ENCODE measurements at places on chromosomes 7 and 10. TPM values are rescaled to one million over a fixed set of nuclear protein-coding genes. Genes with fewer than 3 reads are reported as not detected.

DNA sequence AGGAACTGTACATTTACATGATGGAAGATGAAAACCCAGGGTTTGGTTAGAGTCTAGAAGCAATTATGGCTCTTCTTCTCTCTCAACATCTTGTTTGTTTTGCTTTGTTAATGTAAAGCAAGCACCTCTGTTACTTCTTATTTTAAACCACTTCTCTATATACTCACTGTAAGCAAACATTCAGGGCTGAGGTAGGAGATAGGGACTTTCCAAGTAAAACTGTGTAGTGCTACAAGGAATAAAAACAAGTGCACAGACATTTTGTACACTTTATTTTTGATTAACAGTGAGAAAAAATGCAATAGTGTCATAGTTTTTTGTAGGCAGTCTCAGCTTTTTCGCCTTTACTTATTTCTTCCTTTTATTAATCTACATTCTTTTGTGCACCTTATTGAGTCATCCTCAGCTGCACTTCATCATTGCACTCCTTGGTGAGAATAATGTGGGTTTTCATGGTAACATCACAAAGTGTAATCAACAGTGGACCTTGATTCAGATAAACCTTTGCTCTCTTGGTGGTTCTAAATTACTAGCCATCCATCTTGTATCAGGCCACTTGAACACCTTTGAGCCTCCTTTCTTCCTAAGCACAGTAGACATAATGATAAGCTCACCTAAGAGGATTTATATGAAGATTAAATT lies 52.9 kb downstream of the ELMO1 start:
- no peak for DNase-seq

DNA sequence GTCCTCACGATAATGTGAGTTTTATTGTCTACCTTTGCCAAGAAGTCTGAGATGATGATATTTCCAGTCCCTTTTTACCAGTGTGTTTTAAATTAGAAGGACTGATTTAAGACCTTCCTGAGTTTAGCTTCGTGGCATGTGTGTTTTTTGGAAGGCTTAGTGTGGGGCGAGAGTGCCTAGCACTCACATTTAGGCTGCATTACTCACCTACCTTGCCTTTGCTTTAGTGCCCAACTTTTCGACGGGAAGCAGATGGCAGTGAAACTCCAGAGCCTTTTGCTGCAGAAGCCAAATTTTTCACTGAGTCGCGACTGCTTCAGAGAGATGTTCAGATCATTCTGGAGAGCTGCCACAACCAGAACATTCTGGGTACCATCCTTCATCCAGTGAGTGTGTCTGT lies 50.9 kb downstream of the SND1 start:
- DNase-seq, result no peak

DNA sequence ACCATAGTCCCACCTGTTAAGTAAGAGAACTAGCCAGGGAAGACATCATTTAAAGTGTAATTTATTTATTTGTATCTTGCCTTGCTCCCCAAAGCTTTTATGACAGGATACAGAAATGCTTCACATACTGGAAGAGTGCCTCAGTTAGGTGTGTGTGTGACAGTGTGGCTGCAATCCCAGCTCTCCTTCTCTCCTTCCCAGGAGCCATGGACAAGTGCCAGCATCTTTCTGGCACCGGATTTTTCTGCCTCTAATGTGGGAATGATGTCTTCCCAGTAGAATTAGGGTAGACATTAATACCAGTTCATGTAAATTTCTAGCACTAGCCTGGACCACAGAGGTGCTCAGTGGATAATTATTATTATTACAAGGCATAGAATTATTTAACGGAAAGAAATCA lies 30.3 kb upstream of the ATXN7L1 start:
- no peak for DNase-seq

GRCh38 chr7:38743899-38744298 lies 112.7 kb upstream of the AMPH start:
- no peak for DNase-seq

- DNase-seq, result no peak
Observed at GRCh38 chr7:54252256-54253035, 289.7 kb upstream of the VSTM2A start.

DNA sequence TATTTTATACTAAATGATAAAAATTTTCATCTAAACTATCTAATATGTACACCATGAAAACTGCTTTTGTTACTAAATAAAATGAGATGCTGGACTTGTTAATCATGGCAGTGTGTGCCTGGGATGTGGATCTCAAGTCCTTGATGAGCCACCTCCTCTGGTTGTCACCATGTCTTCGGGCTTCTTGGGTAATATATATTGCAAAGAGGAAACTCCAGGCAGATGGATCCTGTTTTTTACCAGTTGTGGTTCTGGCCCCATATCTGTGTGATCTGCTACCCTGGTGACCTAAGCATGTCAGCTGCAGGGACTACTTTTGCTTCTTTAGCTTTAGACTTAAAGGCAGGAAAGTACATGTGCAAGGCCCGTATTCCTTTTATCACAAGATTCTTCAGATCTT lies 46.2 kb downstream of the TMEM60 start:
- DNase-seq, result no peak

- DNase-seq, result no peak
Observed at GRCh38 chr10:85936161-85936560, 430.4 kb downstream of the GRID1 start.

The TMEM139 gene
- total RNA-seq, result 79.0 TPM

The BAZ1B gene
- total RNA-seq, result 50.9 TPM

The VPS26A gene
- total RNA-seq, result 20.1 TPM

The SYT15B gene
- not detected for total RNA-seq

Data from Caki2 (cell line).